Amygdala (tissue), 56 donors: ENCODE measurements at places on chromosomes 7 and 10.

GRCh38 chr7:109782806-109783205, 1213.1 kb downstream of the DNAJB9 start:
- no peak for DNase-seq

- no peak for DNase-seq
Measured at GRCh38 chr7:37045681-37046179, 321.4 kb upstream of the AOAH start.

DNA sequence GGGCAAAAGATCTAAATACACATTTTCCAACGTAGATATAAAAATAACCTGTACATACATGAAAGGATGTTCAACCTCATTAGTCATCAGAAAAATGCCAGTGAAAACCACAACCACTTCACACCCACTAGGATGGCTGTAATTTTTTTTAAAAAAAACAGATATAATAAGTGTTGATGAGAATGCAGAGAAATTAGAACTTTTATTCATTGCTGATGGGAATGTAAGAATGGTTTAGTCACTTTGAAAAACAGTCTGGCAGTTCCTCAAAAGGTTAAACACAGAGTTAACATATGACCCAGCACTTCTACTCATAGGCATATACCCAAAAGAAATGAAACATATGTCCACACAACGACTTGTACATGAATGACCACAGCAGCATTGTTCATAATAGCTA, 32.3 kb upstream of the PRKCQ start:
- DNase-seq = no peak

DNA sequence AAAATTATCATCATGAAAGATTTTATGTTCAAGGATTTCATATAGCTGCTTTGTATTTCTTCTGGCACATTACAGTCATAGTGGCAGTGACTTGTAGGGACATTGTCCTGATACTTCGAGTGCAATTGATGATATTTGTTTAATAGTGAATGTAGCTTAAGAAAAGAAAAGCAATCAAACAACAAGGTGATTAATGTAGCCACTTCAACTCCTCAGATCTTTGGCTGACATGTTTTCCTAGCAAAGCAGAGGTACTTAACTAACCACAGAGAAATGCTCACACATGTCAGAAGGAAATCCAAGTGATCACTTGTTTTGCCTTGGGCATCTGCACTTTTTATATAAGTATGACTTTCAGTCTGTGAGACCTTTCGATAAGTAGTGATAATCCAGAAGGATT, 470.3 kb downstream of the AUTS2 start:
- DNase-seq = no peak

DNA sequence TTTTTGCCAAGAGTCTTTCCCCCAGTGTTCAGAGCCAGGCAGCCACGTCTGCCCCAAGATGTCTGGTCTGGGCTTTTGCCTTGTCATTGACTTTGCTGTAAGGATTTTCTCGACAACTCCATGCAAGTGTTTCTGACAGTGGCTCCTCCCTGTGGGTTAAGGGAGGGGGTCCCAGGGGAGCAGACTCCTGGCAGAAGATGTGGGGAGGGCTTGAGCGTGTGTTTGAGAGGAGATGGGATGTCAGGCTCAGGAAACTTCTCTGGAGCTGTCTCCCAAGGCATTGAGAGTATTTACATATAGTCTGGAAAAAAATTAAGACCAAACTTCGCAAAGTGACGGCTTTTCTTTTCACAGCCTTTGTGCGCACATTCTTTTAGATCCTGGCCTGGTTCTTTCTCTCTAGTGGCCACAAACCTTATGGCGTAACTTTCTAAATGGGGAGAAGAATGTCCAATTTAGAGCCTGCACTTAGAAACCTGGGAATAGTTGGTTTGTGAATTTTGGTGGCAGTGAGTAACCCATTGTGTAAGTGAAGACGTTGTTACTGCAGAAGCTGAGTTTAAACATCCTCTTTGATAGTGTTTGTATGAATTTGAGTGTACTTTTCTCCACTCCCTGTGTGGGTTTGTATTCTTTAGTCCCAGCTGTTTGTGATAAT, 201.5 kb downstream of the LRMDA start:
- DNase-seq = no peak
